ENCODE measurements at places on chromosomes 11 and 22. TPM values are rescaled to one million over a fixed set of nuclear protein-coding genes. Genes with fewer than 3 reads are reported as not detected.
A peak's percentile ranks its signal among the peaks of the same experiment; 100 is the strongest.

DNA sequence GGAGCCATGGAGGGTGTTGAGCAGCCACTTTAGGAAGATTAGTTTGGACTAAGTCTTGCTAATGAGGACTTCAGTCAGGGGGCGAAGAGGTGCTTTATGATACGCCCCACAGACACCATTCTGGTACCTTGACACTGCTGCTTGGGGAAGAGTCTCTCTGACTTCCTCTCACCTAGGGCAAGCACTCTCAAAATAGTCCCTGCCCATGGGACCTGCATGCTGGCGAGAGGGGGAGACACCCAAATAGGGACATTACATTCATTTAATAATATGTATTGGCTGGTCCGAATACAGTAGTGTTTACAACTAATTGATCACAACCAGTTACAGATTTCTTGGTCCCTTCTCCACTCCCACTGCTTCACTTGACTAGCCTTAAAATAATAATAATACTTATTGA is 4.4 kb upstream of the CATSPERZ start:
- H3K4me3 ChIP-seq: no peak overlapping the region
- no peaks in the 10 kb centered on the region for H3K36me3 ChIP-seq
- peaks cover 100% of the 10 kb centered on the region for H3K27me3 ChIP-seq
- H3K27ac ChIP-seq: no peak overlapping the region
- no peak for DNase-seq

DNA sequence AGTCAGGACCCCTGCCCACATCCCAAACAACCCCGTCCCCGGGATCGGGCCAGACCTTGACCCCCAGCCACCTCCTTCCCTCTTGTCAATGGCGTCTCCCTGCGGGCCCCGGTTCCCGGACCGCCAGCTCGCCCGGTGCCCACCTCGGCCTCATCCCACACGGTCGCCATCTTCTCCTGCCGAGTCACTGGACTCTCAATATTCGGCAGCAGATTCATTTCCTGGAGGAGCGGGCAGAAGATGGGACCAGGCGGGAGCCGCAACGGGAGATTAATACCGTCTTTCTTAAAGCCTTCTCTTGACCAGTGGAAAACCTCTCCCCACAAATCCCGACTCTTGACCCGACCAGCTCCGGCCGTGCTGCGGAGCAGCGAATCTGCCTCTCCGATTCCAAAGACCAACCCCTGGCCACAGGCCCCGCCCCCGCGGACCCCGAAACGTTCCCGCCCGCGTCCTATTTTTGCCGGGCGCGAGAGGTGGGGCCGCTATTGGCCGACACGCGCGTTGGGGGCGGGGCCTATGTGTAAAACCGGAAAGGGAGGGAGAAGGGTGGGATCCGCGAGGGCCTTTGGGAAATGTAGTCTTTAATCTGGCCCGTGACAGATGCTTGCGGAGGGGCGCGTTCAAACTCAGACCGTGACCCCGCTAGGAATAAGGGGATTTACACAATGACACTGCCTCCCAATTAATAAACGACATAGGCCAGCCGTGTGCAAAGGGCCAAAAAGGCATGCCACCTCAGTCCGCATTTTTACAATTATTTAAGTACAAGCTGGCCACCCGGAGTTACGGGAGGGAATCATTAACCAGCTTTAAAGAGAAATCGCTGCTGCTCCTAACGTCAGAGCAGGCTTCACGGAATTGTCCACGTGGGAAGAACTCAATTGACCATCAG is at the start of gene PSMC3:
Gene PSMC3, minus strand, starts transcription at position 378 of the 895 bp plus-strand sequence. Its CDS starts 160 bp downstream, at position 218.
- DNase-seq: peak; percentile 99
- H3K4me1 ChIP-seq: peaks cover 5% of the 10 kb centered on the region
- H3K4me3 ChIP-seq: peak within 1 kb of the TSS; percentile 71
- H3K27me3 ChIP-seq: no peaks in the 10 kb centered on the region
- peak within 1 kb of the TSS; percentile 95 for H3K27ac ChIP-seq
- no peaks in the 10 kb centered on the region for H3K36me3 ChIP-seq

DNA sequence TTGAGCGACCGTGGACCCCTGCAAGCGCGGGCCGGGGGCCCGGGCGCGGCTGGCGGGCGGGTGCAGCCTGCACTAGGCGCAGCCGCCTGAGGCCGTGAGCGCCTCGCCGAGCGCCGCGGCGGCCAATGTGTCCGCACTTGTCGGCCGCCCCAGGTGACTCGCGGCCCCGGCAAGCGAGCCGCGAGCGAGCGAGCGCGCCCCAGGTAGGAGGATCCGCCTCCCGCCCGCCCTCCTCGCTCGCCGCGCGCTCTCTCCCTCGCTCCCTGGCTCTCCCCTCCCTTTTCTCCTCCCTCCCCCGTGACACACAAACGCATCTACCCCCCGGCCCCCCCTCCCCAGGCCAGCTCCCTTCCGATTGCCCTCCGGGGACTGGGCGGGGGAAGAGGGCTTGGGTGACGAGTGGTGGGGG is at the start of gene WNT7B:
Gene WNT7B, minus strand, starts transcription at position 160 of the 409 bp plus-strand sequence. CDS start 408 bp downstream, outside the sequence.
- DNase-seq: peak; percentile 72
- H3K27ac ChIP-seq: no peak within 1 kb of the TSS
- peaks cover 16% of the 10 kb centered on the region for H3K4me1 ChIP-seq

- no peak for DNase-seq
- no peaks in the 10 kb centered on the region for H3K36me3 ChIP-seq
- H3K4me3 ChIP-seq: no peak overlapping the region
- no peaks in the 10 kb centered on the region for H3K4me1 ChIP-seq
Measured at GRCh38 chr22:20259327-20259688, 8.8 kb downstream of the RTN4R start.

DNA sequence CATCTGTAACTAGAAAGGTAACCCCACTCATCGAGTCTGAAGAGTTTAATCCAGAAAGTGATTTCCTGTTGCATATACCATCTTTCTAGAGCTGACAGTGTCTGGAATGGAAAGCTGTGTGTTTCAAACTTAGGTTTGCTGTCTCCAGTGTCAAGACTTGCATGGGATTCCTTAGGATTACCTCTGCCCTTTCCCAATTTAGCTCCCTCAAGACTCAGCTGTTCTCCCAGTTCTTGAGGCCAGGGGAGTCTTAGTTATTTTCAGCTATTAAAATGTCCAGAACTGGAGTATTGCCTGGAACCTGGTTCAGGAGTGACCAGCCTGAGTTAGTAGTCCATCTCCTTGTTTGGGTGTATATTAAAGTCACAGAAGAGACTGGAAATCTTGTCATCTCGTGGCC is 25.0 kb upstream of the LDHA start:
- no peaks in the 10 kb centered on the region for H3K4me1 ChIP-seq
- no peaks in the 10 kb centered on the region for H3K36me3 ChIP-seq
- no peak overlapping the region for H3K27ac ChIP-seq
- no peak overlapping the region for H3K4me3 ChIP-seq

Gene DKK3
- 23.9 TPM for total RNA-seq

Gene CBLIF
- total RNA-seq: not detected

Gene CHRNA10
- 0.21 TPM for total RNA-seq

Gene TMPRSS6
- total RNA-seq: not detected

Gene BCO2
- total RNA-seq: not detected

Measured in neural progenitor cell (in vitro differentiated cells).